Activated CD4-positive, alpha-beta T cell treated with anti-CD3 and anti-CD28 coated beads, Interleukin-2, Interleukin-4, amounts not matched to agents 100 ng/mL and 50 ng/mL, durations not matched to agents 16 hours and 8 hours (primary cell): ENCODE measurements at places on chromosomes 12 and 14.

GRCh38 chr12:121190523-121191031 lies 19.4 kb upstream of the P2RX4 start:
- DNase-seq: no peak

GRCh38 chr14:99522934-99523703 lies 41.9 kb downstream of the CCNK start:
- no peak for DNase-seq

DNA sequence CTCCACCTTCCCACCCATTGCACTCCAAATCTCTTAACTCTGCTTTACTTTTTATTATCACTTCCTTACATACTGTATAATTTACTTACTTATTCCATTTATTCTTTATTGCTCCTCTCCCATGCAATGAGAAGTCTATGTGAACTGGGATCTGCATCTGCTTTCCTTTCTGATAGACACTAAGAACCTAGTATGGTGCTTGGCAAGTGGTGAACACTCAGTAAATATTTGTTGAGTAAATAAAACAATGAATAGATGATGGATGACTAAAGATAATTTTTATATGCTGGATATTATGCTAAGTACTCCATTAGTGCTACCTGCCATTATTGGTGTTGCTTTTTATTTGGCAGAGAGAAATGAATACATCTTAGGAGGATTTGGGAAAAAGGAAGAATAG lies 151.0 kb downstream of the TPH2 start:
- DNase-seq: no peak

DNA sequence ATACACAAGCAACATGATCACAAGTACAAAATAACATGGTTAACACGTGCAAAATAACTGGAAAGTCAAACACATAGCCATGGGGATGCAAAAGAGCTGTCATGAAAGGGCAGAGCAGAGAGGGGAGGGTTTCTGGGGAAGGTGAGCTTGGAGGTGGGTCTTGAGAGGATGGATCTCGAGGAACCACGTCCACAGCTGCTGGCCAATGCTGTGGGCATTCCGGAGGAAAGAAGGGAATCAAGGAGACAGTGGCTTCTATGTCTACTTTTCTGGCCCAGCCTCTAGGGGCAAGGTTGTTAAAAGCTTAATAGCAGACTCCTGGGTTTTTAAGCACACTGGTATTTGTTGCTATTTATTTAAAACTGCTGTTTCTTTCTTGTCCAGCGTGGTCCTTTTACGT lies 8.4 kb upstream of the MYH7 start:
- no peak for DNase-seq

DNA sequence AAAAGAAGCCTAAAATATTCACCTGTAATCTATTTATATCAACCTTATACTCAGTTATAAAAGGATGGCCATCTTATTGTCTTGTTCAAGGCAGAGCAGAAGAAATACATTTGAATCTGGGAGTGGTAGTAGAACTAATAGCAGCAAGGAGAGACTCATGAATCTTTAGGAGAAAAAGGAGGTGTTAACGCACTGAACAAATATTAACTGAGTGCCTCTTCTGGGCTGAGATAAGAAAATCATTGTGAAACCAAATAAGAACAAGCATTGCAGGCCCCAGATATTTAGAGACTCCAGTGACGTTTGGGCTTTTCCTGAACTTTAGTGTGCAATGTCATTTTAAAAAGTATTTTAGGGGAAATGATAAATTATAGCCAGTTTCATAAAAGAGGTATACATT lies 790.6 kb downstream of the DIO2 start:
- no peak for DNase-seq

- DNase-seq: no peak
Observed at GRCh38 chr12:123576611-123577010, 7.7 kb upstream of the TMED2 start.
